Vagina (tissue), 2 donors: ENCODE measurements at places on chromosomes 5 and 9. TPM values are rescaled to one million over a fixed set of nuclear protein-coding genes. Genes with fewer than 3 reads are reported as not detected.

DNA sequence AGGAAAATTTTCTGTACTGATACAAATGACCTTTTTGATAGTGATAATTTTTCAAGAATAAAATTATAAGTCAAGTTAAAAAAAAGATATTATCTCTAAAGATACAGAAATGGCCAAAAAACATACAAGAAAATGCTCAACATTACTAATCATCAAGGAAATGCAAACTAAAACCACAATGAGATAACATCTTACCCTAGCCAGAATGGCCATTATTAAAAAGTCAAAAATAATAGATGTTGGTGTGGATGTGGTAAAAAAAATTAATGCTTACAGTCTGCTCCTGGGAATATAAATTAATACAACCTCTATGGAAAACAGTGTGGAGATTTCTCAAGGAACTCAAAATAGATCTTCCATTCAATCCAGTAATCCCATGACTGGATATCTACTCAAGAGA lies 22.9 kb upstream of the PTGER4 start:
- no peak for DNase-seq

SPATA31E1 gene
- not detected for total RNA-seq

ECM2 gene
- total RNA-seq = 10.8 TPM

DNA sequence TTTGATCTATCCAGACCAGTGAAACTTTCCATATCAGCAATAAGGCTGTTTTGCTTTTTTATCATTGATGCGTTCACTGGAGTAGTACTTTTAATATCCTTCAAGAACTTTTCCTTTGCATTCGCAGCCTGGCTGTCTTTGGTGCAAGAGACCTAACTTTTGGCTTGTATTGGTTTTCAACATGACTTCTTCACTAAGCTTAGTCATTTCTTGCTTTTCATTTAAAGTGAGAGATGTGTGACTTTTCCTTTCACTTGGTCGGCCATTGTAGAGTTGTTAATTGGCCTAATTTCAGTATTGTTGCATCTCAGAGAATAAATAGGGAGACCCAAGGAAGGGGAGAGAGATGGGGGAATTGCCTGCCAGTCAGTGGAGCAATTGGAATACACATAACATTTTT lies 26.4 kb upstream of the CMYA5 start:
- no peak for DNase-seq

GRCh38 chr9:74645007-74645639 lies 148.0 kb downstream of the RORB start:
- no peak for DNase-seq

DNA sequence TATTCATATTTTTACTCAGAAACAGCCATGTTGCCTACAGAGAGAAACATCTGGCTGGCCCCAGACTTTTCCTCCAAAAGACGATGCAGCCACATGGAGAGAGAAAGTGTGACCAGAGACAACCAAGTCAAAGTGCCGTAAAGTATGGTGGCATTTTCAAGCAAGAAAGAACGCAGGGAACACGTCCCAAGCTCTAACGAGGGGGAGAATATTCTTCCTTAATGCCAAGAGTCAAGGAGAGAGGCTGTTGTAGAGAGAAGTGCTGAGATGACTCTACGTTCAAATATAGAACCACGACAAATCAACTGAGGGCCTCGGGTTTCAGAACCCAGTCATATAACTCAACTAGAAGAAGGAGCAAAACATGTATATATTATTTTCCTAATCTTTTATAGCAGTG lies 55.9 kb downstream of the FNBP1 start:
- no peak for DNase-seq

CCIN gene
- total RNA-seq = not detected

GHR gene
- total RNA-seq = 16.7 TPM

DNA sequence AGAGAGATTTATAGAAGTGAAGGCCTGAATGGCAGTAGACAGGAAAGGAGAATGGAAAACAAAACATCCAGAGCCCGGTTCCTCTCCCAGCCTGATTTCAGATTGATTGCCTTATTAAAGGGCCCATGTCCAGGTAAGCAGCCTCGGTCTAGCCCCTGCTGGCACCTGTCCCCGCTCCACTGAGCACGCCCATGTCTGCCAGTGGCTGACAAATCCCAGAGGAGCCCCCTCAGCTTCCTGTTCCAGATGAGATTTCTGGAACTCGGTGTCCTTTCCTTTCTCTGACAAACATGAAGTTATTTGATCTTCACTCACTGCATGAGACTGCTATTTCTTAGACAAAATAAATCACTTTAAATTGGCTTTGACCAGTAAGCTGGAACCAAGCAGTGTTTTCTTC lies 187.0 kb upstream of the ADCY2 start:
- no peak for DNase-seq

DNA sequence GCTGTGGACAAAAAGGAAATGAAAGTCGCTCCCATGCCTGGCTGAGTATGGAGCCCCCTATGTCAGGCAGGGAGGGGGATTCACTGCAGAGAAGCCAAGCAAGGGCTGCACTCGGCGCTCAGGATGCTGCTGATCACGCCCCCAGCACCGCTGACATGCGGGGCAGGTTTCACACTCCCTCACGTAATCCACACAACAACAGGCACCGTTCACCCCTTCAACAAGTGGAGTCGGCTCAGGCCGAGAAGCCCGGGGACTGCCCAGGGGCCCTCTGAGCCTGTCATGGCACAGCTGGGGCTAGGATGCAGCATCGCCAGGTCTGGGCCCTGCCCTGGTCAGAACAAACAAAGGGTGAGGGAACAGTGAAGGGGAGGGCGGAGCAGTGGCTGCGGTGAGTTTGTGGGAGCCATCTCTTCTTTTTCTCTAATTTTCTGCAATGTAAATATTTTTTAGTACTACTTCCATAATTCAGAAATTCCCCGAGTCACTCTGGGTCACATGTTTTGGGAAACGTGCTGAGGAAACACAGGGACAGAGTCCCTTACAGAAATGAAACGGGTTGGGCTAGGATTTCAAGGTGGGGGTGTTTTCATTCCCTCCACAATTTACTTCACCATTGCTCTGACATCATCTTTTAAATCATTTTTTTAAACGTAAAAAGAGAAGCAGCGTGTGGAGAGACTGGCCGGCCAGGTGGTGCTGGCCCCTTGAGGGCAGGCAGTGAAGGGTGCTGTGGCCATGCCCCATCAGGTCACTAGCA lies 49.8 kb downstream of the PRRT1B start:
- no peak for DNase-seq

GRCh38 chr5:98791898-98792580 lies 18.6 kb downstream of the RGMB start:
- no peak for DNase-seq

DNA sequence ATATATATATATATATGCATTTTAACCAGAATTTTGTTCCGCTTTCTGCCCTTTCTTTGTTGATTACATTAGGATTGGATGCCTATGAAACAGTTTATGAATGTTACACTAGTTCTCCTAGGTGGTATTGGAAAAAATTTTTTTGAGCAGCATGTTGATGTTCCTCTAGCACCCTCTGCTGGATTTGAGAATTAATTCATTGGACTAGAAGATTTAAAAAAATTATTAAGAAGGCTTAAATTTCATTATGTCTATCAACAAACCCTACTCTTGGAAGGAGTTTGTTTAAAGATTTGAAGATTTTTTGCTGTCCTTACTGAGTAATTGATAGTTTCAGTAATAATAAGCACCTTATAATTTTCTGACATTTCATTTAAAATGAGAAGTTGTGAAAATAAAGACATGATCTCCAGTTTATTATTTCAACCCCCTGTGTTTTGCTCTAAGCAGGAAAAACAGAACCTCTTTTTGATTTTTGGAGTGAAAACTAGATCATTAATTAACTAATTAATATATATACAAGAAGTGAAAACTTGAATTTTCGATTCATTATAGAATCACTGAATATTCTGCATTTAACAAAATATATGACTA lies 89.6 kb downstream of the CCDC171 start:
- no peak for DNase-seq

DNA sequence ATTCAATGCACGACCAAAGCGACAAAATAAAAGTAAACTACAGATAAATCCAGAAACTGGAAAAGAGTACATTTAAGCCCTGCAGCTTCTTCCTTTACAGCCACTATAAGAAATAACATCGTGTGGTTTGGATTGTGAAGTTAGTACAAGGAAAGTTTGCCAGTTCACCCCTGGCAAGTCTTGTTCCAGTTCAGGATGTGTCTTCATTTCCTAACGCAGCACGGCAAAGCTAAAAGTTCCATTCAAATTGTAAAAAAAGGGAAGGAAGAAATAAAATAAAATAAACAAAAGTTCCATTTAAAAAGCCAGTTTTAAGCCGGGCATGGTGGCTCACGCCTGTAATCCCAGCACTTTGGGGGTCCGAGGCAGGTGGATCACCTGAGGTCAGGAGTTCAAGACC lies 83.3 kb upstream of the RETREG1 start:
- no peak for DNase-seq

DNA sequence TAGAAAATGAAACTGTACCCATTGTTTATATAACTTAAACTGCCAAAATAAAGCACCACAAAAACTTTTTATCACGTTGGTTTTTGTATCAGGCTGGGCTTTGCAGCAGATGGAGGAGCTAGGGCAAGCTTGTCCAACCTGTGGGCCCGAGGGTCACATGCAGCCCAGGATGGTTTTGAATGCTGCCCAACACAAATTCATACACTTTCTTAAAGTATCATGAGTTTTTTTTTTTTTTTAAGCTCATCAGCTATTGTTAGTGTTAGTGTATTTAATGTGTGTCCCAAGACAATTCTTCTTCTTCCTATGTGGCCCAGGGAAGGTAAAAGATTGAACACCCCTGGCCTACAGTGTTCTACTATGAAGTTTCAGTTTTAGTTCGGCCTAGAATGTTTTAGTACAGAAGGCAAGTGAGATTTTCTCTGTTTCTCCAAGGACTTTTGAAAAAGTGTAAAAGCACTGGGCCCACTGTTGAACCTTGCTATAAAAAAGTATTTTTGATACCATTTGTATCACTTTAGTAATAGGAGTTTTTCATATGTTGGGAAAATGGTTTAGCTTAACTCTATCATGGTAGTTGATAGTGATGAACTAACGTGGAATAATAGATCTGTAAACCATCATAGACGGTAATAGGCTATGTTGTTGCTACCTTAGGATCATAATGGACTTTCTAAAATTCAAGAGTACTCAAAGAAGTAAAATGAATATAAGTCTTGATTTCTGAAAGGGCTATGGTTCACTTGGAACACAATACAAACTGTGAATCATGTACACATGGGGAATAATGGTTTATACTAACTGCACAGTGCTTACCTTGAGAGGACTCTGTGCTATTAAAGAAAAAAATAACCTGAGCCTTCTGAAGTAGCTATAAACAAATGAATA lies 2.9 kb downstream of the CDKN2A start:
- DNase-seq = no peak

GRCh38 chr9:19184144-19184917 lies 46.2 kb upstream of the DENND4C start:
- no peak for DNase-seq

DNA sequence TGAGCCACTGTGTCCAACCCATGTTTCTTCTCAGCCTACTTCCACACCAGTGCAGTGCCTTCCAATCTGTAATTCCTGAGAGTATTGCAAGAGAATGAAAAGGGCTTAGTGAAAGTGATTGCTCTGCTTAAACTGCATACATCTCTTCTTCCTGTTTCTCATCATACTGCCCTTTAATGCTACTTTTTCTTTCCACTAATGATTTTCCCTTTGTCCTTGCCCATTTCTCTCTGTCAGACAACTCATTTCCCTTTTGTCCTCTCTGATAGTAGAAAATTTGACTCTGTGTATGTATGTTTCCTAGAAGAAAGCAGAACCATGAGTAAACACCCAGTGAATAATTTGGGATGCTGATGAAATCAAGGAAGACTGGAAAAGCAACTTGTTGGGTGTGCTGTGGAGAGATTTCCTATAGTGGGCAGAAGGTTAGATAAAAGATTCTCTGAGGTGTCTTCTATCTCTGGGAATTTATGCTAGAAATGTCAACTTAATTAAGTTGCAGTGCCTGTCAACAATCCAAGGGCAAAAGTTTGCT lies 102.2 kb upstream of the CHD1 start:
- DNase-seq = no peak

GRCh38 chr9:108382310-108382709 lies 473.5 kb downstream of the ACTL7B start:
- DNase-seq = no peak

PTCD2 gene
- 6.9 TPM for total RNA-seq

KCTD16 gene
- total RNA-seq = 0.25 TPM

IFNB1 gene
- total RNA-seq = not detected

DNA sequence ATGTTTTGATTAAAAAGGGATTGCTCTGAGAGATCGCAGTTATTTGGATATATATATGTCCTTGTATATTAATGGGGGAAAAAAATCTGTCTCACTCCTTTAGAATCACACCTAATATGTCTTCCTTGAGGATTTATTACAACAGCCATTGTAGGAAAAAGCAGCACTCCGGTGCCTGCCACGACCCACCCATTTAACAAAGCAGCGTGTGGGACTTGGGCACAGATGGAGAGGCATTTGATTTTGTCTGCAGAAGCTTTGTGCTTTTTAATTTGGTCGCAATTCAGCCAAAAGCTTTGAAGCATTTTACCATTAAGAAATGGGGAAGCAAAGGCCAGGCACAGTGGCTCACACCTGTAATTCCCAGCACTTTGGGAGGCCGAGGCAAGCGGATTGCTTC lies 159.2 kb downstream of the SMARCA2 start:
- no peak for DNase-seq

DNAI1 gene
- total RNA-seq = not detected

SAPCD2 gene
- 2.7 TPM for total RNA-seq

GRCh38 chr9:123033864-123034601 lies 566 bp downstream of the GPR21 start:
- no peak for DNase-seq

DNA sequence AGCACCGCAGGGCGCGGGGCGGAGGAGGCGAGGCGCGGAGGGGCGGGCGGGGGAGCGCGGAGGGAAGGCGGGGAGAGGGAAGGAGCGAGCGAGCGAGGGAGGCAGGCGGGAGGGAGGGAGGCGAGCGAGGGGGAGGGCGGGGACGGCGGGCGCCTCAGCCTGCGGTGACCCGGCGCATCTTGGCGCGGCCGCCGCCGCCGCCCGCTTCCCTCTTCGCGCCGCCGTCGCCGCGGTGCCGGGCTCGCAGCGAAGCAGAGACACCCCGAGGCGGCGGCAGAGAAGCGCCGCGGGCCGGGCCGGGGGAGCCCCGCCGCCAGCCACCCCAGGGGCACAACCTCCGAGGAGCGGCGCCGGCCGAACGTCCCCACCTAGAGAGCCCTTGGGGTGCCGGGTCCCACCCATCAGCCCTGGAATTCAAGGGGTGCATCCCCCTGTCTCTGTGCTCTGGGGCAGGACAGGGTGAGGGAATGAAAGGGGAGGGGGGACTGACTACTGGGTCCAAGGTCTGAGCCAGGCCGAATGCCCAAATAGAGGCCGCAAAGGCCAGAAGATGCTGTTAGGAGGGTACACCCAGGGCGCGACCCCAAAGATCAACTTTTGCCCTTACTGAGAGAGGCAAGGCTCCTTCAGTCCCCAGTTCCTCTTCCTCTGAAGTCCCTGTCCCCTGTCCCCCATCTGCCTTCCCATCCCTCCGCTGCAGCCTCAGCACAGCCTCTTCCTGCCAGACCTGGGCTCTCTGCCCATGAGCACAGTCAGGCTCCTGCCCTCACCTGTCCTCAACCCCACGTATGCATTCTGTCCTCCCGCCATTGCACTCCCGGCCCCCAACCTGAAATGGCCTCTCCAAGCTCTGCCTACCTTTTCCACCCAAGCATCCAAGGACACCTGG lies at the start of gene ADAMTS2:
ADAMTS2 (minus strand) TSS at position 29 of the 889 bp plus-strand sequence. CDS start 133 bp downstream, outside the sequence.
- DNase-seq = no peak

KIF4B gene
- not detected for total RNA-seq
